ENCODE measurements at places on chromosomes 6 and 20.

- no peak for DNase-seq
Observed at GRCh38 chr6:146071781-146072180, 42.9 kb downstream of the GRM1 start.

- no peak for DNase-seq
Observed at GRCh38 chr20:23367770-23368169, 5.8 kb downstream of the GZF1 start.

DNA sequence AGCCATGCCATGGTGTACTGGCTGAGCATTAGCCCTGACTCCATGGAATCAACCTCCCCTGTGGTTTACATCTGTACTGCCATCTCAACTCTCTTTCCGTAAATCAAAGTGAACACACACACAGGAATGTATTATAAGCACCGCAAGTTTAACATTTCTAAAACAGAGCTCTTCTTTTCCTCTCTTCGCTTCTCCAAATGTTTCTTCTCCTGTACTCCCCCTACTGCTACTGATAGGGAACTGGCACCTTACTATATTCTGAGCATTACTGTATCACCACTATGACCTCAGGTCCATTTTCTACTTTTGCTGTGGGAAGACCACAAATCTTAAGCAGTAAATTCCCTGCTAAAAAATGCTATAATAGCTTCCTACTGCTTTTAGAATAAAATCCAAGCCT, 101.2 kb downstream of the NUS1 start:
- no peak for DNase-seq

GRCh38 chr6:97240222-97240621, 42.8 kb downstream of the MMS22L start:
- DNase-seq = no peak

DNA sequence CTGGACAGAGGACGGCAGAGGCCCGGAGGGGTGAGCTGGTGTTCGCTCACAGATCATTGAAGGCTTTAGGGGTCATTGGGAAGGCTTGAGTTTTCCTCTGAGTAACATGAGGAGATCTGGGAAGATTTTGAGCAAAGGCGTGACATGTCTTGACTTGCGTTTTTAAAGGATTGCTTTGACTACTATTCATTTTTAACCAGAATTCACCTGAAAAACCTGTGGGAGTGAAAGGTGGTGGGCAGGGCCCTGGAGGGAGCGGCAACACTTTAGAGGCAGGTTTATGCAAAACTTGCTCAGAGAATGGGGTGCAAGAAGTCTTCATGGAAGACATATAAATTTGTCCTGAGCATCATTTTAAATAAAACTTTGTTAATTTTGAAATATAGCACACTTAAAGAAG, 72.2 kb upstream of the EEF1E1 start:
- no peak for DNase-seq

DNA sequence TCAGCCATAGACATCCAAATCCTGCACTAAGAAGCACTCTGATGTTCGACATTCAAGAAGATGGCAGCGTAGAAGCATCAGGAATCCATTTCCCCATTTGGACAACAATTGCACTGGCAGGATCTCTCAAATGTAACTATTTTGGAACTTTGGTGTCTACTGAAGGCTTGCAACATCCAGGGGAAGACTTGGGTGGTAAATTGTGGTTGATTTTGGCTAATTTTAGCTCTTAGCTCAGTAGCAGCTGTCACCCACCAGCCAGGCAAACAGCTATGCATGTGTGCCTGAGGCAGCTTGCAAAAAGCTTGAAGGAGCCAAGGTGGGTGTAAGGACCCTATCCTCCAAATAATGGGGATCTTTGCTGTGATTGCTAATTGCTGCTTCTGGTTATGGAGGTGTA, 35.1 kb upstream of the PPP1R3G start:
- peak; percentile 44 for DNase-seq

GRCh38 chr20:24381886-24382285, 87.5 kb upstream of the SYNDIG1 start:
- no peak for DNase-seq

- no peak for DNase-seq
Observed at GRCh38 chr6:169073311-169073710, 180.3 kb downstream of the THBS2 start.

DNA sequence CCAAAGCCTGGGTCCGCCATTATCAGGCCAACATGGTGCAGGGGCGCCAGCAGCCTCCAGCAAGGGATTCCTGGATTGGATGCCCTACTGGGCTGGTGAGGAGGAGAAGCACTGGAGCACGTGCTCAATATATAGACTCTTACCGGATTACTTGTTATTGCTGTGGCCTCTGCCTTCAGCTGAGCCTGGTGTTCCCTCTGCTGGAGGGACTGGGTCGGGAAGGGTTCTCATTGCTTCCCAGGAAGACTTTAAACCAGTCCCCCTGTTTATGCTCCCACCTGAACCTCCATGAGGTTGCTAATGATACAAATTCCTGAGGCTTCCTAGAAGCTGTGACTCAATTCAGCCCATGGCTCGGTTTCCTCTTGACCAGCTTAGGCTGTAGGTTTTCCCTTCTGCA, 186.7 kb upstream of the ARID1B start:
- DNase-seq = no peak

- DNase-seq = no peak
Observed at GRCh38 chr6:134057478-134057877, 5.1 kb upstream of the SLC2A12 start.

- peak; percentile 42 for DNase-seq
Observed at GRCh38 chr6:129774697-129775447, 64.9 kb upstream of the ARHGAP18 start.

- DNase-seq = no peak
Observed at GRCh38 chr20:57990396-57990987, 238.0 kb downstream of the ANKRD60 start.

GRCh38 chr20:20832715-20833114, 120.3 kb upstream of the RALGAPA2 start:
- no peak for DNase-seq

- DNase-seq = no peak
Observed at GRCh38 chr20:7985916-7986315, 33.6 kb downstream of the TMX4 start.

DNA sequence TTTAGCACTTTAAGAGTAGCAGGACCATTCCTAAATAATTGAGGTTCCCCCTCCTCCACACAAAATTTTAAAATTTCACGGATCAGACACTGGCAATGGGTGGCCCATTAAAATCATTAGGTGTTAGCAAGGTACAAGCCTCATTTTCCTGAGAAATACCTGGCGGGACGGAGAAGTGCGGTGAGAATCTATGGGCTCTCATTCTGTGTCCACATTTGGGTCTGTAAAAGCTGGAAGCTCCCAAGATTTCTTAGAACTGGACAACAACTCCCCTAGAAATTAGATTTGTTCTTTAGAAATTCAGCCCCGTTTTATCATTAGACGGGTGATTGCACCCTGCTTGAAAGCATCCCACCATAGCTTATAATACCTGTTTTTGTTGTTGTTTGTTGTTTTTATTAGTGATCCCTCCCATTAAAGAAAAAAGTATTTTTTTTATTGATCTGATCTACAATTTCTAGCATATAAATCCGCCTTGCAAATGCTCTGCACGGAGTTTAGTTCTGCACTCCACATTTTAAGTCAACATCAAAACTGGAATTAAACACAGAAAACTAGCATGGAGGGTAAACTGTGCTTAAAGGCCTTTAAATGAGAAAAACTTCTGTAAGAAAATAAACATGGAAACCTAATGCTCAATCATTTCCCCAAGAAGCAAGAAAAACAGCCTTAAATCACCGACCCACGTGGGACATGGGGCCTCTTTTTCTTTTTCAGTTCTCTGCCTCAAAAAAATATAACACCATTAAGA, 5.7 kb downstream of the SIM1 start:
- no peak for DNase-seq

DNA sequence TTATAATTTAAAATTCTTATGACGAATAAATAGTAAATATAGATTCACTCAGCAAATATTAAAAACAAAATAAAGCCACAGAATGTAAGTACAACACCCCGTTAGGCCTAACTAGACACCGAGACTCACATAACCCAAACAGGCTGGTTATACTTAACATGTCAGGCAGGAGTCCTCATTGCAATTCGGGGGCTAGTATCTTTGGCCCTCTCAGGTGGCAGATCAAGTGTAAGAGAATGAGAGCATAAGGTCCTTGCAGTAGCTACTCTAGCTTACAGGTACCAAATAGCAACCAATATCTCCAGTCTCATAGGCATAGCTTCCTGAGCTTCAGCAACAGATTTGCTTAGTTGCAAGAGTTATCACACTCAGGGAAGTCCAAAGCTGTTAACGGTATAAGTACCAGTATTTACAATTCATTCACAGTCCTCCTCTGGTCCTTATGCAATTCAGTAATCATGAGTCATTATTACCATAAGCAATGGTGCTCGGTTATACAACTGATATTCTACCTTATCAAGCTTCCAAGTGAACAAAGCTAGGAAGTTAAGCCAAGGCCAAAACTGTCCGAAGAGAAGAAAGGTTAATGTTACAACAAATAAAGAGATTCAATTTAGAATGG, 20.1 kb downstream of the REV3L start:
- DNase-seq = no peak

DNA sequence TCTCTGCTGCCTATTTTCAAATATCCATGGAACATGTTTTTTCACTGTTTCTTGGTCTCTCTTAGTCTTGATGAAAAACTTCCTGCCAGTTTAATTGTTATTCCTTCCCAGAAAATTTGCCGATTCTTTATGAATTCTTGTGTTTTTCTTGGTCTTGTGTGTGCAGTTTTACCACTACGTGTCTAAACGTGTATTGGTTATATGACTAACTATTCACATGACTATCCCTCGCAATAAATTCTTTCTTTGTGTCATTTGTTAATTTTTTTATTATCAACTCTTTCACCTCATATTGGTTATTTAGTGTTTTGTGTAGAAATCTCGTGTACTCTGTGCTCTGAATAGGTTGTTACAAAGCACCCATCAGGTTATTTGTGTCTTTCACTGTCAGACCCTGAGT, 315.4 kb downstream of the HAO1 start:
- no peak for DNase-seq

- DNase-seq = no peak
Observed at GRCh38 chr6:27049863-27050781, 197.4 kb upstream of the PRSS16 start.

DNA sequence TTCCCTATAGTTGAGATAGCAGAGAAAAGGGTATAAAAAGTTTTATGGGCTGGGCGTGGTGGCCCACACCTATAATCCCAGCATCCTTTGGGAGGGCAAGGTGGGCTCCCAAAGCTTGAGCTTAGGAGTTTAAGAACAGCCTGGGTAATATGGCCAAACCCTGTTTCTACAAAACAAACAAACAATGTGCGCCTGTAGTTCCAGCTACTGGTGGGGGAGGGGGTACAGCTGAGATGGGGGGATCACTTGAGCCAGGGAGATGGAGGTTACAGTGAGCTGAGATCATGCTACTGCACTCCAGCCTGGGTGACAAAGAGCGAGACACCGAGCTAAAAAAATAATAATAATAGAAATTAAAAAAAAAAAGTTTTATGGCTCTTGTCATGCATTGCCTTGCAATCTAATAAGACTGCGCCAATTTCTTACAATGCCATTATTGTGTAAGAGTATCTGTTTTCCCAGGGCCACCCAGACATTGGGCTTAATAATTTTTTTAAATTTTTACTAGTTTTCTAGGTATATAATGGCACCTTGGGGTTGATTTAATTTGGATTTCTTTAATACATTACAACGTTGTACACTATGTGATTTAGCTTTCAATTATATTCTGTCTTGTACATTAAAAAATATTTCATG, 3.9 kb downstream of the ACSS2 start:
- DNase-seq = no peak

GRCh38 chr20:16387666-16388065, 185.6 kb downstream of the KIF16B start:
- DNase-seq = no peak

- DNase-seq = no peak
Observed at GRCh38 chr6:39567091-39567490, 158.1 kb downstream of the KIF6 start.

- DNase-seq = no peak
Observed at GRCh38 chr6:83257791-83258190, 64.6 kb downstream of the RWDD2A start.

- no peak for DNase-seq
Observed at GRCh38 chr6:68506911-68507310, 128.2 kb upstream of the ADGRB3 start.

DNA sequence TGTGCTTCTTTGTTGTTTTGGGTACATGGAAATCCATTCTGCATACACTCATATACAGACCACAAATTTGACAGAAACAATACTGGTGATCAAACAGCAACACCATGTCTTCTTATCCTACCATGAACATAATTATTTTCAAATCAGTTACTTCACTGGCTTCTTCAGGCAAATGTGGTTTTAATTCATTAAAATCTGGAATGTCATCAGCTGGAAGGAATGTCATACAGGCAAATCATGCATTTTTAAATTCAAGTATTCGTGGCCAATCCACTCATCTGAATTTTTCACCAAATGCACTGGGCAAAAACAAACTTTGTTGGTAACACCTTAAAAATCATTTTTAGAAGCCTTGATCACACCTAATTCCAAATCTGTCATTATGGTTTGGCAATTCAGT, 59.3 kb downstream of the KIF6 start:
- no peak for DNase-seq

DNA sequence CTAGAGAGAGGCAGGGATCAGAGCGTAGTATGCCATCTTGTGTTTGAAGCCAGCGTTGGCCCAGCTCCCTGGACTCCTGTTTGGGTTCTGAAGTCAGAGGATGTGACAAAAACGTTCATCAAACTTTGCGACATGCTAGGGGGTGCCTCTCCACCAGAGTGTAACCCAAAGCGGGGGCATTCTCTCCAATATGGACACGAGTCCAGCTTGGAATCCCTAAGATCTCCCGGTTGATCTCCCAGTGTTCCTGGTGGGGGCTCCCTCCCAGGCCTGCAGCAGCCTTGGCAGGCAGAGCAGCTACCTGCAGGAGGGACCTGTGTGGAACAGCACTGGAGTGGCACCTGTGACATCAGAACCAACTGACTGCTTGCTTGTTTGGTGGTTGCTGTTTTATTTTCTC, 218.8 kb upstream of the ECI2 start:
- DNase-seq = no peak

DNA sequence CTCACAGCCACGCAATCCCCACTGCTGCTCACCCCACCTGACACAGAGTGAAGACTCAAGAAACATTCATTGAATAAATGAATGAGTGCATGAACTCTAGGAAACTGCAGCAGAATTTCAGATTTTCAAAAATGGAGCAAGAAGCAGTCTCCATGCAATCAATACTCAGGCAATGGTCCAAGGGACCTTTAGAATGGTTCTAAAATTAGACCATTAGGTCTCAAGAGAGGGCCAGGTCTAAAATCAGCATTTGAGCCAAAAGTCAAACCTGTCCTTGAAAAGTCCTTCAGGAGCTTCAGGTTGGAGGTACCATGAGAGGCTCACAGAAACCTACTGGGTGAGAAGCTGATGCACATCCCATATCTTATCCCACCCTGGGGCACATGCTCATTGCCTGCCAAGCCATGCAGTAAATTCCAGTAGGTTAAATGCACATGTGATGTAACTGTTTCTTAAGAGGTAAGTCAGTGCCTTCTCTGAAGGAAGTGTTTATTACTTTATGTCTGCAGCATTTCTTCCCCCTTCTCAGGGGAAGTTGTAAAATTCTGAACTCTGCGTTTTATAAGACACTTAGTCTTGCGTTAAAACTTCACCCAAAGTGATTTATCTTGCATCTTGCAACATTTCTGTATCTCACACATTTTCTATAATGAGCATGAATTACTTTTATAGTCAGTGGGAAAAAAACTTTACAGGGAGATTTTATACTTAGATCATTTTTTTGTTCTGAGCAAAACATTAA, 126.6 kb downstream of the ADAT2 start:
- DNase-seq = no peak
